ENCODE measurements at places on chromosomes 16 and 17. TPM values are rescaled to one million over a fixed set of nuclear protein-coding genes. Genes with fewer than 3 reads are reported as not detected.

The CD79B gene
- total RNA-seq: 17.1 TPM

The LPO gene
- total RNA-seq: 0.18 TPM

The CDH8 gene
- total RNA-seq: not detected

The HASPIN gene
- total RNA-seq: 11.1 TPM

The RGS9 gene
- 0.87 TPM for total RNA-seq

The SPATA32 gene
- 0.63 TPM for total RNA-seq

The C16orf92 gene
- not detected for total RNA-seq

The CIBAR2 gene
- total RNA-seq: not detected

The KRT9 gene
- not detected for total RNA-seq

The ZMYND15 gene
- not detected for total RNA-seq

The RAB37 gene
- total RNA-seq: 0.98 TPM
